Cortex of kidney (tissue), 1 donor: ENCODE measurements at places on chromosomes 16 and 17.

DNA sequence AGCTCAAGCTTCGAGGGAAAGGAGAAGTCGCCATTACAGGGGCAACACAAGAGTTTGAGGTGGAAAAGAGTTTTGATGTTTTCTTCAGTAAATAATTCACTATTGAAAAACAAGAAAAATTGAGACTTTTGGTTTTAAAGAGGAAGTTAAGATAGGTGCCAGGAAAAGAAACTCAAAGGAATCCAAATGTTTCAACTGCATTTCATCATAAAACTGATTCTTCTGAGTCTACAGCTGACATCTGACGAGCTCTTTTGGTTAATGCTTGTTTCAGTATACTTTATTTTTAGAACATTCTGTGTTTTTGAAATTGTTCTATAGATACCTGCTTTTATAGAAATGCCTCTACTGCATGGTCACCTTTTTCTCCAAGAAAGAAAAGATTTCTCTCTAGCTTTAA is 54.0 kb downstream of the ERN1 start:
- no peak for DNase-seq

- DNase-seq = no peak
Observed at GRCh38 chr16:31099860-31100638, 5.5 kb upstream of the VKORC1 start.

- DNase-seq = no peak
Observed at GRCh38 chr16:70634861-70635260, 11.5 kb upstream of the IL34 start.

GRCh38 chr16:63702981-63703590 is 1418.8 kb downstream of the CDH11 start:
- DNase-seq = no peak

- no peak for DNase-seq
Observed at GRCh38 chr17:74923538-74924249, 379 bp upstream of the OTOP2 start.

- DNase-seq = no peak
Observed at GRCh38 chr16:67248401-67249177, at the start of gene SLC9A5. Gene SLC9A5 (plus strand): TSS chr16:67248979. CDS start chr16:67249015, 36 bp downstream.

DNA sequence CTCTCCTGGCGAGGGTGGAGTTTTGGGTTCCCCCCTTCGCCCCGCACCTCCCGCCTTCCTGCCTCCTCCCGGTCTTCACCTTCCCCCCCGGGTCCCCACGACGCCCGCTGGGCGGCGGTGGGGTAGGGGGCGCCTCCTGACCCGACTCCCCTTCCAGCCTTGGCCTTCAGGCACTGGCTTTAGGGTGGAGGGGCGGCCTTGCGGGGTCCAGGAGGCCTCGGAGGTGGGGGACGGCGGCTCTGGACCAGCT is 2.4 kb downstream of the SLC16A3 start:
- no peak for DNase-seq

DNA sequence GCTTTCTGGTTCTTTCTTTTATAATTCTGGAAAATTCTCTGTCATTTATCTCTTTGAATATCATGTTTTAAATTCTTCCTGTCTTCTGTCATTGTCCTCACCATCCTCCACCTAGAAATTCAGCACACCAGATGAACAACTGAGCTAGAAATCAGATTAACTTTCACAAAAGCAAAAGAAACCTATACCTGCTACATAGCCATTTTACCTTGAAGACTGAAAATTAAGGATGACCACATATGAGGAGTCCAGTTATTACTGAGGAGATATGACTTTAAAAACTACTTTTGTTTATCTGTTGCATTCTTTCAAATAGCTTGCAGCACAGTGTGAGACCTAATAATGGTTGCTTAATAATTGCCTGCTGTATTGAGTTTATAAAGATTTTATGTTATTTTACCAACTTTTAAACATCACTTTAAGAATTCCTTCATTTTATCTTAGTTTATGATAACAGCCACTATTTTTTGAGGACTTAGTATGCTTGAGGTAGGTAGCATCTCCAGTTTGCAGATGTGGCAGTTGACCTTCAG is 104.3 kb downstream of the BCAS3 start:
- DNase-seq = no peak

GRCh38 chr17:5705081-5705875 is 121.0 kb upstream of the NLRP1 start:
- DNase-seq = no peak

DNA sequence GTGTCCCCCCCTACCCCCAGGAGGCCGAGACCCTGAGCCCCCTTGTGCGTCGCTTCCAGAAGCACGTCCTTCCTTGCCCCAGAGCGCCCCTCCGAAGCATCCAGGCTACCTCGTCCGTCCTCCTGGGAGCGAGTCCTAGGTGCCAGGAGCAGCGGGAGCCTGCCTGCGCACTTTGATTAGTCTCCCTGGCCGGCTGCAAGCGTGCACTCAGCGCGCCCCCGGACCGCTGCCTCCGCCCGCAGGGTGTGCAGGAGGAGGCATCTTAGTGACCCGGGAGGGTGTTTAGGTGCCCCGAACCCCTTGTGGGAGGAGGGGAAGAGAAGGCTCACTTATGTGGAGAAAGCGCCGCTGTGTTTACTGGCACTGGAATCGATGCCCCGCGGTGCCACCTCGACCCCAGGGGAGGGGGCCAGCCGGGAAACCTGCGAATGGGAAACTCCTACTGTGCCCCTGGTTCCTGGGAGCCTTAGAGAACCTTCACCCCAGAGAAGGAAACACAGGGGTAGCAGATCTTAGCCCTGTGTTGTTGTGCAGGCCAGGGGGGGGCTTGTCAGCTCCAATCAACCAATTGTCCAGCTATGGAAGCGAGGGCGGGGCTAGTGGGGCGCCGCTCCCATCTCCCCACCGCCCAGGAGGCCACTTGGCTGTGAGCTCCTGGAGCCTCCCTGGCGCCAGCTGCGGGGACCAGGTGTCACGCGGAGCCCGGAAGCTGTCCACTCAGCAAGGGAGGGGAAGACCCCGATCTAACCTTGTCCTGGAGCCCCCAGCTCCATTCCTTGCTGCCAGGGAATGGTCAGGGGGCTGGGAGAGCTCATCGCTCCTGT is 922.8 kb upstream of the EEF2KMT start:
- no peak for DNase-seq

DNA sequence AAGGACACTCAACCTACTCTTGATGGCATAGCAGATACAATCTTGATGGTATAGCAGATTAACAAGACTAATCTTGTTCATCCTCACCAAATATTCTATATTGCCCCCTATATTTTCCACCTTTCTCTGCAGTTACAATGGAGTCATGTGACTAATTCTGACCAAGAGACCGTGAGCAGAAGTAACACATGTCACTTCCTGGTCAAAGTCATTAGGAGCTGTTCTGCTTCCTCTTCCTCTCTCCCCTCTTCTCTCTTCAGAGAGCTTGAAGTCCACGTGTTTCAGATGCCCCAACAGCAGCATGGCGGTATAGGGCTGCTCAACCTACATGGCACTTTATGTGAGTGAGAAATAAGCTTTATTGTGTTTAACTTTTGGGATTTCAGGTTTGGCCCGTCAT is 55.3 kb upstream of the ERCC4 start:
- no peak for DNase-seq

DNA sequence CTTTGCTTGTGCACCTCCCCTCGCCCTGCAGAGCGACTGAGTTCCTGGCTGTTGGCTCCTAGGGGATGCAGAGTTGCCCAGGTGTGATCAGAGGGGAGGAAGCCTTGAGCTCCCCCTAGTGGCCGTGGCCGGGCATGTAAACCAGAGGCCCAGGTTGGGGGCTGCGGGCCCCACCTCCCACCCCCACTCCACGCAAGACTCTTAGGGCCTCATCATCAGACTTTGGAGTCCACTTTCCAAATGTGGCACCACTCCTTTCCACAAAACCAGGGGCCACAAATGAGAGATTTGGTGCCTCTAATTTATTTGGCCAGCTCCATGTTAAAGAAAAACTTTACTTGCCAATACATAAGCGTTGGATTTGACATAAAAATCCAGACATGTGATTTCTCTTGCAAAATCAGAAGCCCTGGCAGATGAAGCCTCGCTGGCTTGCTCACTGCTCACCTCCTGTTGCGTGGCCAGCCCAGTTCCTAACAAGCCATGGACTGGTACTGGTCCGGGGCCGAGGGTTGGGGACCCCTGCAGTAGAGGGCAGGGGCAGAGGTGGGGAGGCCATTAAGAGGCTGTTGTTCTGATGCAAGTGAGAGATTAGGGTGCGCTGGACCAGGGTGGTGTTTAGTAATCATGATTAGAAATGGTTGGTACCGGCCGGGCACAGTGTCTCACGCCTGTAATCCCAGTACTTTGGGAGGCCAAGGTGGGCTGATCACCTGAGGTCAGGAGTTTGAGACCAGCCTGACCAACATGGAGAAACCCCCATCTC is 28.7 kb upstream of the GAS7 start:
- DNase-seq = no peak

DNA sequence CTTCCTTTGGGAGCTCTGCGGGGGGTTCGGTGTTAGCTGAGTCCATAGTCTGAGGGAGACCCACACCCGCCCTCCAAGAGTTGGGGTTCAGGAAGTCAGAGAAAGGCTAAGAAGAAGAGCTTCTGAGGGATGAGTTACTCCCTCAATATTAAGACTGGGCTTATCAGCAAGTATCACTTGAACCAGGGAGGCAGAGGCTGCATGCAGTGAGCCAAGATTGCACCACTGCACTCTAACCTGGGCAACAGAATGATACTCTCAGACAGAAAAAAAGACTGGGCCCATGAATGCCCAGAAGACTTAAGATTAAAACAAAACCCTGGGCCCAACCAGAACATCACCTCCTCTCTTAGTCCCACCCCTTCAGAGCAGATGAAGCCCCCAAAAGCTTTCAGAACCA is 6.0 kb downstream of the NKIRAS2 start:
- no peak for DNase-seq

GRCh38 chr17:72069586-72070202 is 51.1 kb upstream of the SOX9 start:
- no peak for DNase-seq

DNA sequence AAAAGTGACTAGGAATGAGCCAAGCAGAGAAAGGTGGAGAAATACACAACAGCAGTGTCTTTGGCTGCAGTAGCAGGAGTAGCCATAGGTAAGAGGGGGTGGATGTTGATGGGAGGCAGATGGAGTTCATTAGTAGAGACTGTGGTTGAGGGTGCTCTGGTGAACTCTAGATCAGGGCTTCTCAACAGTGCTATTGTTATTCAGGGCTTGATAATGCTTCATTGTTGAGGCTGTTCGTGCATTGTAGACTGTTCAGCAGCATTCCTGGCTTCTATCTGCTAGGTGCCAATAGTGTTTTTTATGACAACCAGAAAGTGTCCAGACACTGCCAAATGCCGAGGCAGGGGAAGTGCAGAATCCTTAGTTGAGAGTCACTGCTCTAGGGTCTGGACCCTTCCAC is 3.6 kb downstream of the ALKBH5 start:
- DNase-seq = no peak

DNA sequence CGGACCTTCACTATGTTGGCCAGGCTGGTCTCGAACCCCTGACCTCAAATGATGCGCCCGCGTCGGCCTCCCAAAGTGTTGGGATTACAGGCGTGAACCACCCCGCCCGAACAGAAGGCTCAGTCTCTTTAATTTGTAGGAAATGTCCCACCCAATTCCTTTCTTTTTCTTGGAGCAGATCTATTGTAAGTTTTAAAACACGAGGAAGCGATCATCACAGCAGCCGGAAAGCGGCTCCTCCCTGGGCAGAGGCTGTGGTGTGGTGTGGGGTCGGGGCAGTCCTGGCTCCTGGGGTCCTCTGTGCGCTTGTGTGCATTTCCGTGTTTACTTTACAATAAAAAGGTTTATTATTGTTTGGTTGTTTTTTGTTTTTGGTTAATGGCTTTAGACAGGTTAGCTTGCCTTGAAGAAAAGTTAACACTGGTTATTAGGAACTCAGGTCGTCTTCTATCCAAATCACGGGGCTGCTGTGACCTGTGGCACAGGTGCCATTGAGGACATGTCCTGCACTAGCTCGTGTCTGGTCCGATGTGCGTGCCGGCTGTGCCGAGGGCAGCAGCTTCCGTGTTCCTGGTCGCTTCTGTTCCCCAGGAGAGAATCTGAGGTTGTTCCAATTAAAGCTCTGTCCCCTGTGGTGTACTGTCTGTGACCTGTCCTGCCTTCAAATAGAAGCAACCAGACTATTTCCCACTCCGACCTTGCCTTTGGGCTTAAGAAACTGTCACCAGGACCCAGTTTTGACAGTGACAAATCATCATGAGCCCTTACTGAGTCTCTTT is 83.1 kb downstream of the SEC14L1 start:
- DNase-seq = no peak
